PC-3 (cell line): ENCODE measurements at places on chromosomes 5 and 9. TPM values are rescaled to one million over a fixed set of nuclear protein-coding genes. Genes with fewer than 3 reads are reported as not detected.

HAVCR1 gene
- total RNA-seq: not detected in 2 replicates

PCDHGC5 gene
- total RNA-seq: 0.40 and 0.46 TPM in 2 replicates

HSPB3 gene
- not detected in 2 replicates for total RNA-seq

DNA sequence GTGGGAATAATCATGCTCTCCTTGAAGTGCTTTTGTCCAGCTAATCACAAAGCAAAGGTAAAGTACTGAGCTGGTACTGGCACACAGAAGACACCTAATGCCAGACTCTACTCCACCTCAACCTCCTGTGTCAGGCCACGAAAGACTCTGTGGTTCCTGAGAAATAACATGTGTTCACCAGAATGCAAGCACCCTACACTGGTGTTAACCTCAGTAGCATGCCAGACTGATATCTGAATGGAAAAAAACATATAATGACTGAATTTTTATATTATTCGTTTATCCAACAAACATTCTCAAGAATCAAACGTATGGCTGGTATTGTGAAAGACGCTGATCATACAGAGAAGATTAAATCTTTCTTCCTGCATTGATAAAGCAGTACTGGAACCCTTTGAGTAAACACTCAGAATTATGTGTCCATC is 97.1 kb upstream of the IFNE start:
- DNase-seq: no peak

DNA sequence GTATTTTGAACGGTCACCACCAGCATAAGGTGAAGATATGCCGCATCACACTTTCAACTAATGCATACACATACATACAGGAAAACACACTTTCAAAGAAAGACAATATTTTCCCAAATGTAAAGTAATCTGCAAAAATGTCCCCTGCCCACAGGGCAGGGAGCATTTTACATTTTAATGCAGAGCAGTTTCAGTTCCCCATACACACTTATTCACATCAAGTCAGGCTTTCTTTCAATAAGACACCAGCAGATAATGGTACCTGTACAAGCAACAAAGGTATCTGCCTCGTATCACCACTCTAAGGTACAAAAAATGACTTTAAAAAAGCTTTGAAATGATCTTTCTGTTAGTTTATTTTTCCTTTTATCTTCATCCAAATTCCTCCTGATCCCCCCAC is 247.1 kb upstream of the CCNG1 start:
- no peak for DNase-seq

DNA sequence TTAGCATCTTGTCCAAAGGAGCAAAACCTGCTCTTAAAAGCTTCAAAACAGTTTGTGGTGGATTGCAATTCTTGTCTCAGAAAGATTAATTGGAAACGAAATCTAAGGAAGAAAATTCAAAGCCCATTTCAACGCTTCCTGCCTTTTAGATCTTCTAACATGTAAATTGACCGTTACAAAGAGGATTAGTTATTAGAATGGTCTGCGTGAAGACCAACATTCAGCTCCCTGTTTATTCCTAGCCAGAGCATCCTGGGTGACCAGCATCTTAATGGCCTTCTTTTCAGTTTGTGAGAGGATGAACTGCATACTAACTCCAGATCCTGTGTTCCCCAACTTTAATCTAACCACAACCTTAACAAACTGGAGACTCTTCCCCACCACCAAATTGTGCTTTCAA is 109.9 kb upstream of the SLC1A3 start:
- no peak for DNase-seq

DNA sequence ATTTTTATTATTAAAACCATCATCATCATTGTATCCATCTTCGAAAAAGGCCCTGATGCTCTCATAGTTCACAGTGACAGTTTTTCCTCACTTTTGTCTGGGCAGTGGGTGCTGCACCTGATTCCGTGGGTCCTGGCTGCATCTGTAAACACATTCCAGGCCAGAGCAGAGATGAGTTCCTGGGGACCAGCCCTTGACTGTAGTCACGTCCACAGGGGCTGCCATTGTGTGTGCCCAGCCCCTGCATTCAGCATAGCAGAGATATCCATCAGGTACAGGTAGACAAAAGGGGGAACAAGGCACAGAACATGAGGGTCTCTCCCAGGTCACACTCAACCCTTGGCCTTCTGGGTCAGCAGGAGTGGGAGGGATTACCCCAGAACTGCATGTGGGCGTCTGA is 189.0 kb downstream of the NR3C1 start:
- DNase-seq: no peak
